Astrocyte of the hippocampus (primary cell): ENCODE measurements at places on chromosomes 5 and 9.

- DNase-seq: no peak
Observed at GRCh38 chr5:35336230-35336629, 105.9 kb upstream of the PRLR start.

DNA sequence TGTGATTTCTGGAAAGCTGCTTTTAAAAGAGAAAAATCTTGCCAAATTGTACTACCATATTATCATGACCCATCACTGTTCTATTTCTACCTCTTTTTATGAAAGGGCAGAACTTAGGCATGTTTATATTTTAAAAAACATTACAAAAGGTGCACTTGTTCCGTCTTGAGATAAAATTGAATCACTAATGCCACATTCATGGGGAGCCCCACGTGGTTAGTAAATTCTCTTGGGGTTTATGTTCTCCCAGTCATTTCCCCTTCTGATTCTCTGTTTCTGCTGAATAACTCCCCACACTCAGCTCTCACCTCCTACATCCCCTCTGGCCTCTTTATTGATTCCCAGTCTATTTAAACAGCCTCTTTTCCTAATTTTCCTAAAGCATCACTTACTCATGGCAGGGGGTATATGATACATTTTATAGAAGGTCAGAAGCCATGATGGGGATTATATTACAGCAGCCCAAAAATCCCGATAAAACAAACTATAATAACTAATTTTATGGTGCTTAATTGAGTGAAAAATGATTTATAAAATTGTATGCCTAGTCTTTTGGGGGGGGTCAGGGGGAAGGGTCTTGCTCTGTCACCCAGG, 19.7 kb upstream of the VLDLR start:
- no peak for DNase-seq

- DNase-seq: peak; percentile 33
Observed at GRCh38 chr9:113701774-113702755, 174.0 kb upstream of the ZNF618 start.

GRCh38 chr9:109328978-109329637, 8.2 kb upstream of the EPB41L4B start:
- peak; percentile 51 for DNase-seq

- DNase-seq: no peak
Observed at GRCh38 chr5:132915681-132916080, 42.2 kb downstream of the LEAP2 start.

- peak; percentile 49 for DNase-seq
Observed at GRCh38 chr5:125199968-125200865, 453.8 kb upstream of the ZNF608 start.

- DNase-seq: no peak
Observed at GRCh38 chr9:29793970-29794369, 2220.7 kb upstream of the C9orf72 start.

DNA sequence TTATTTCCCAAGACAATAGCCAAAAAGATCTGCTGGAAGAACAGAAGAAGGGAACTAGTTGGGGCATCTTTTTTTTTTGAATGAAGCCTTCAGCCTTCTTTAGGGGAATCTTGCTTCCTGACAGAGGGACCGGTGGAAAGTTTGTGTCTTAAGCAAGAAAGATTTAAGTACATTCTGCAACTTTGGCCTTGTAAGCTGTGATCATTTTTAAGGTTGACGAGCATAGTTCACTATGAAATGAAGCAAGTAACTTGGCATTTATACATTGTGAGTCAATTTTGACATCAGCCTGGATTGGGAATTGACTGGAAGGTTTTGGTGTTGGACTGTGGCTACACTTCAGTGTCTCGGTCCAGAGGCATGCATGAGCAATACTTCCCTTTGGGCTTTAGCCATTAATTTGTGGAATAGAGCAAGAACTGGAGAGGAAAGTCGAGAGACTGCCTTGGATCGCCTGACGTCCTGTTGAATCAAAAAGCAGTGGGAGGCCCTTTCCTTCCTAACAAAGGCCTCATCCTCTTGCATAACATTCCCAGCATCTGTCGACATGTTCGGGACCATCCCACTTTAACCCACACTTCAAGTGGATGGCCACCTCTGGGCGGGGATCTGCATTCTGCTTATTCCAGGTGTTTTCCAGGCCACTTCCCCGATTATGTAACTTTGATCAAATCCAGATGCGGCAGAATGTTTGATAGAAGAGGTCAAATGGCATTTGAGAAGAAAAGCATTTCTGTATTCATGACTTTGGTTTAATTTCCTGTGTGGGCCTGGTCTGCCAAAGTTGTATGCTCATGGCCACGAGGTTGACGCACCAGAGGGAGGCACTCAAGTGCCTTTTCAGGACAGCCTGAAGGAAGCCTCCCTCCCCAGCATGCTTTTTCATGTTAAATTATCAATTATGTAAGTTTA, 12.5 kb downstream of the ABL1 start:
- peak; percentile 95 for DNase-seq

DNA sequence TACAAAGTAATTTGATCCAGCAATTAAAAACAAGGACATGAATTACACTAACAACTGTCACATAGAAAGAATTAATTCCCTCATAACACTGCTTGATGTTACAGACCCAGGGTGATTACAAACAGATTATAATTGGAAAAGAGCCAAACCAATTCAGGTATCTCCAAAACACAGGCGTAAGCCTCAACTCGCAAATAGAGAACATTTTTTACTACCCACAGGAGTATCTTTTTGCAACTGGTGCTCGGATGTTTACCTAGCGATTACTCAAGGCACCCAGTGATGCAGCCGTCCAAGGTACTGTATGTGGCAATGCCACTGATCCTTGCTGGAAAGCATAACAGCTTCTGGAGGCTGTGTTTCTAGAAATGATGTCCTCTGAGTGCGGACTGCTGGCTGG, 386.1 kb upstream of the KIF2A start:
- DNase-seq: peak; percentile 35

GRCh38 chr5:97107318-97107717, 35.1 kb downstream of the LIX1 start:
- DNase-seq: no peak

GRCh38 chr5:55232271-55232984, 980 bp downstream of the CCNO start:
- peak; percentile 55 for DNase-seq

DNA sequence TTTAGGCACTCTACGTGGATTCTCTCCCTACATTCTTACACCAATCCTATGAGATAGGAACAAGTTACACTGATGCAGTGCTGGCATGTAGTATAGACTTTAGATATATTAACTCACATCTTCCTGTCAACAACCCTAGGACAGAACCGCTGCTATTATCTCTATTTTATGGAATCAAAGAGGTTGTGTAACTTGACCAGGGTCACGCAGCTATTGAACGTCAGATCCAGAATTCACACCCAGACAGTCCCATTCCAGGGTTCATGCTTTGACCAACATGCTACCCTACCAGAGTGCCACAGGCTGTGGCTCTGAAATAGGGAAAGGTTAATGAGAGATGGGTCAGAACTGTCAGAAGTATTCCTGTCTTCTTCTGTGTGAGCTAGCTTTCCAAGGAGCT, 9.6 kb downstream of the FGF1 start:
- no peak for DNase-seq

- peak; percentile 23 for DNase-seq
Observed at GRCh38 chr5:175235251-175235960, 208.6 kb downstream of the DRD1 start.

DNA sequence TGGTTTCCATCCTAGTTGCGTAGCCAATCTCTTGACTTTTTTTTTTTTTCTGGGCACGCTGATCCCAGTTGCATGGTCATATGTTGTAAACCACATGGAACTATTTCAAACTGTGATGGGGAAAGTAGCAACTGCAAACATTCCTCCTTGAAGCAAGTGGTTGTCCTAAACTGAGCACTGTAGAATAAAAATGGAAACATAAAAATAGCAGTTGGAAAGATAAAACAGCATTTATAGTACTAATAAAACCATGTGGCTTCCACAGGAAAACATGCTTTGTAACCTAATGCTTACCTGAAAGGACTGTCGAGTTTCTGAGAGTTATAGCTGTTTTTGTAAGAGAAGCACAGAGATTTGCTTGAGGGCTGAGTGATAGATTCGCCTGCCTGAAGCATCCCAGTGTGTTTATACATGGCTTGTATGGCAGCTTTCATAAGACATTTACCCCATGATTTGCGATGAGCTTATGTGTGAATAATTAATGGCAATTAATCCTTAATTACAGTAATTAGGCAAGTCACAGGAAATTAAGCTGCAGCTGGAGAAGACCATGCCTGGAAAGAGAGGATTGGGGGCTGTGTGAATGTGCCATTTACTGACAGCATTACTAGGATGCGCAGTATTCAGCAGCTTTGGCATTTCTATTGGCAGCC, 136.5 kb downstream of the PBX3 start:
- no peak for DNase-seq

DNA sequence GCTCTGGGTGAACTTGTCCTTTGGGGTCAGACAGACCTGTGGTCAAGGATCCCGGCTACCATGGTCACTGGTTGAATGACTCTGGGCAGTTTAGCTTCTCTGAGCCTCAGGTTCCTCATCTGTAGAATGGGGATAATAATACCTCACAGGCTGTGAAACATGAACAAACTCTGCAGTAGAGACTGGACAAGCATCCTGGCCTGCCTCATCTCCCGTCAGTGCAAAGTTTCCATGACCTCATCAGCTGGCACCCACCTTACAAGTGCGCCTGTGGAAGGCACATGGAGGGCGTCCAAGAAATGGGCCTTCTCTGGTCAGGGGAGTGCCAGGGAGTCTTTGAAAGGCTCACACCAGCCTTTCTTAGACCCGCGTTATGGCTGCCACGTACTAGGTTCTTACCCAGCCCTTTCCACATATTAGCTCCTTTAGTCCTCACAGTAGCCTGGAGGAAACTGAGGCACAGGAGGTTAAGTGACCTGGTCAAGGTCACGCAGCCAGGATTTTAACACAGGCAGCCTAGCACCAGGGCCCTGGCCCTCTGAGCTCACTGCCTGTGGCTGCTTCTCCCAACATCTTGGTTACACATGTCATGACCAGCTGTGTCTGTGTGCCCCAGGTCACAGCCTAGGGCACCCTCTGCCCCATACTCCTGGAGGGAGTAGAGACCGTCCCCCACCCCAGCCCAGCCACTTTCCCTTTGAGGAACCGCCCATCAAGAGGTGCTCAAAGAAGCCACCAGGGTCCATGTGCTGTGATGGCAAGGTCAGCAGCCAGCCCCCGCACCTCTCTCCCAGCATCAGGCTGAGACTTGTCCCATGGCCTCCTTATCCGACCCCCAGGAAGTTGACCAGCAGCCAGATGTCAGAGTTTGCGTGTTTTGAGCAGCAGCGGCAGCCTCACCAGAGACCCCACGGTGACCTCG, 39.4 kb upstream of the RPL26L1 start:
- DNase-seq: peak; percentile 75

DNA sequence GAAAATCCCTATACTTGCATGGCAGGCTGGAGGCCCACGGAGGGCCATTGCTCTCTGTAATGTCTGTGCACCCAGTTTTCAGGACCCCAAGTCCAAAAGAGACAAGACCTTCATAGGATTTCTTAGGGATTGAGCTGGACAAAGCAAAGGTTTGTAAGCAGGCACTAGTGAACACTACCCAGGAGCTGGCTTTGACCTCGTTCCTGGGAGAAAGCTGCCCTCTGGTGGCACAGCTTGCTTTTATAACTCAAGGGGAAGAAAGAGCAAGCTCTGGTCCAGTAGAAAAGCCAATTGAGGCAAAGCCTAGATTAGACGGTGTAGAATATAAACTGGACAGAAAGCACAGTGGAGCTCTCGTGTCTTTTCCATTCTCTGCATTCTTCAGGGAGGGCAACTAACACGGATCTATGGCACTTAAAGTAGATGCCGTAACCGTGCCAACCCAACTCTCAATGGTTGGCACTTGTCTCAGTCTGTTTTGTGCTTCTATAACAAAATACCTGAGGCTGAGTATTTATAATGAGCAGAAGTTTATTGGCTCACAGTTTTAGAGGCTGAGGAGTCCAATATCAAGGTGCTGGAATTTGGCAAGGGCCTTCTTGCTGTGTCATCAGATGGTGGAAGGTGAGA, 7.9 kb downstream of the GABRP start:
- DNase-seq: peak; percentile 82

- DNase-seq: no peak
Observed at GRCh38 chr5:148230240-148230639, 8.1 kb upstream of the MARCOL start.

DNA sequence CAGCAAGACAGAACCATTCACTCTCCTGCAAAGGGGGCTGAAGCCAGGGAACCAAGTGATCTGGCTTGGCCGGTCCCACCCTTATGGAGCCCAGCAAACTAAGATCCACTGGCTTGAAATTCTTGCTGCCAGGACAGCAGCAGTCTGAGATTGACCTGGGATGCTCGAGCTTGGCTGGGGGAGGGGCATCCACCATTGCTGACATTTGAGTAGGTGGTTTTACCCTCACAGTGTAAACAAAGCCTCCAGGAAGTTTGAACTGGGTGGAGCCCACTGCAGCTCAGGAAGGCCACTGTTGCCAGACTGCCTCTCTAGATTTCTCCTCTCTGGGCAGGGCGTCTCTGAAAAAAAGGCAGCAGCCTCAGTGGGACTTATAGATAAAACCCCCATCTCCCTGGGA, 60.5 kb downstream of the TNFSF8 start:
- DNase-seq: no peak

DNA sequence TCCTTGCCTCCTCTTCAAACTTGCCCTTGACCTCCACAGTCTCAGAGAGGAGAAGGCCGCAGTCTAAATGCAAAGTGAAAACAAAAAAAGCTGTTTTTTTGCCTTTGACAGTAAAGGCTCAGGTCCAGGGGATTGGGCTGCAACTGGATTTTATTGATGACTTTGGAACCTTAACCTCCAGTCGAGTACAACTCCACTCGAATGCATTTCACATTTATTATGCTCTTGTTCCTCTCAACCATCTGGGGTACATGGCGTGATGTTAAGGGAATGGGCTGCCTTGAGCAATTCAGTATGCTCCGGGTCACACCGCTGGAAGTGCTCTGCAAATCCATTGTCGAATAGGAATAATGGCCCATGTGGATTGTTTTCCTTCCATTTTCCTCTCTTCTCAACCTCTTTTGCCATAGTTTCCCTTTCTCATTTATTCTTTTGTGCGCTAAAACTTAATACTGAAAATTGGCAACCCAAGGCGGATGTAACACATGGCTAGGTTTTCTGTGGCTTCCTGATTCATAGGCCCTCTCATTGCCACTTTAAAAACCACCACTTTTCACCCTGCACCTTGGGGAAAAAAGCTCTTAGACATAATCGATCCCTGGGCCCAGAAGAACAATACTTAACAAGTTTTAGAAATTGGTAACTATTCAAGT, 34.3 kb downstream of the ITK start:
- DNase-seq: no peak

DNA sequence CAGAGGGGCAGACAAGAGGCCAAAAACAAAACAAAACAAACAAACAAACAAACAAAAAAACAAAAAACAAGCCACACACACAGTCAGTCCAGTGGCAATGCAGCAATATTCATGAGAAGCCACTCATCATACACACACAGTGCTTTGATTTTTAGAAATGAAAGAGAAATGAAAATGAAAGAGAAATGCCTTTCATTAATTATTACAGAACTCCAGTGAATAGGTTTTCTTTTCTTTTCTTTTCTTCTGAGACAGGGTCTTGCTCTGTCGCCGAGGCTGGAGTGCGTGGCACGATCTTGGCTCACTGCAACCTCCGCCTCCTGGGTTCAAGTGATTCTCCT, 36.9 kb downstream of the SPRY4 start:
- no peak for DNase-seq

- no peak for DNase-seq
Observed at GRCh38 chr9:129919277-129919676, 84.0 kb downstream of the USP20 start.

GRCh38 chr9:124886866-124887492, 25.0 kb downstream of the ARPC5L start:
- no peak for DNase-seq
